ENCODE measurements at places on chromosomes 1 and 21.

DNA sequence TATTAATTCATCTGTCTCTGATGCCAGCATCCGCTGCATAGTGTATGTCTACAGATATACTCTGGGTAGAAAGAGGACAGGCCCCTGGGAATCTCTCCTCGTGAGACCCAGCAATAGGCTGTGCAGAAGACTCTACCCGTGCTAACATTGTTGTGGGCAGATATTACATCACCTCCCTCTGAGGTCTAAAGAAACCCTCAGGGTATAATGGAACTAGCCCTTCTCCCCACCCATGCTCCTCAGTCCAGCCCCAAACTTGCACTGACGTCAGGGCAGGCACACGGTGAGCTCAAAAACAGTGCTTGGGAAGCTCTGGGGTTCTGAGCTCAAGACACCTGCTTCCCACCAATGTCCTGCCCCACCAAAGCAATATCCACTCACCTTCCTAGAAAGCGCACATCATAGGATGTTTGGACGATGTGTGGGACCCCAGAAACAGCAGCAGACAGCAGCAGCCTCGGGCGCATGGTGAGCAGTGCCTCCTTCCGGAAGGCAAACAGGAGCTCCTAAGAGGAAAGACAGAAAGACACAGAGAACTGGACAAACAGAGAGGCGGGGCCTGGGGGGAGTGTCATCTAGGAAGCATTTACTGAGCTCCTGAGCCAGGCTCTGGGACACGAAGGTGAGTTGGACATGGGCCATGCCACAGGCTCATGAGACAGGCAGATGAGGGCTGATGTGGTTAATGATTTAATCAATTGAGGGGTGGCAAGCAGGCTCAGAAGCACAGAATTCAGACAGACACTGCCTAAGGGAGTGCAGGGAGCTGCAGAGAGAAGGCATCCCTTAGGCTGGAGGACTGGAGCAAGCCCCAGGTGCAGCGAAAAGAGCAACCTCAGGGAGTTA lies 4.8 kb downstream of the OVGP1 start:
- no peak for DNase-seq

GRCh38 chr1:179016706-179017382 lies 8.8 kb upstream of the FAM20B start:
- DNase-seq, result peak; percentile 93

GRCh38 chr1:172390683-172391551 lies 29.6 kb upstream of the C1orf105 start:
- DNase-seq, result peak; percentile 75

DNA sequence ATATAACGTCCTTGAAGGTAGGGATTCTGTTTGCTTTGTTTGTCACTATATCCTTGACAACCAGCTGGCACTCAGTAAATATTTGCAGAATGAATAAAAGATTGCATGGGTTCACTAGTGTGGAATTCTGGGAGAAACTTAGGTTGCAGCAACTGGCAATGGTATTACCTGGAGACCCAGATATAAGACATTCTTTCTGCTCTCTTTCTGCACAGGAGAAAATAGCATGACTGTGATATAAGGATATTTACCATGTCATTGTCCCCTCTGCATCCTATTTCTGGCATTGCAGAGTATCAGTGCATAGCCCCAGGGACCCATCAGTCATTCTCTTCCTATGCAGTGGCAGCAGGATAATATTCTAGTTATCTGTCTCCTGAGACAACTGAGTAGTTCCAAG lies 308.9 kb upstream of the LRRC7 start:
- no peak for DNase-seq

DNA sequence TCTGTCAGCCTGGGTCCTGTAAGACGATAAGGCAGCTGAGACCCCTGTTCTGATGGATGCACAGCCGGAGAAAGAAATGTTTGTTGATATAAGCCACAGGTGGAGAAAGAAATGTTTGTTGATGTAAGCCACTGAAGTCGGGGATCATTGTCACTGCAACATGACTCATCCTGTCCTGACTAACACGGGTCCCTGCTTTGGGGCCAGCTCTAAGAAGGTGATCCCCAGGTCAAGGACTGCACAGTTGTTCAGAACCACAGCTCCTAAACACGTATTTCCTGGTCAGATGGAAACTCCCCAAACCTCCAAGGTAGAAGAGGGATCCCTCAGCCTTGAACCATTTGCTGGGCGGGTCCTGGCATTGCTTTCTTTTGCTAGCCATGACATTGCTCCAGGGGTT lies 86.4 kb upstream of the IGSF21 start:
- no peak for DNase-seq

GRCh38 chr1:31621847-31622730 lies 4.6 kb downstream of the HCRTR1 start:
- DNase-seq, result no peak

DNA sequence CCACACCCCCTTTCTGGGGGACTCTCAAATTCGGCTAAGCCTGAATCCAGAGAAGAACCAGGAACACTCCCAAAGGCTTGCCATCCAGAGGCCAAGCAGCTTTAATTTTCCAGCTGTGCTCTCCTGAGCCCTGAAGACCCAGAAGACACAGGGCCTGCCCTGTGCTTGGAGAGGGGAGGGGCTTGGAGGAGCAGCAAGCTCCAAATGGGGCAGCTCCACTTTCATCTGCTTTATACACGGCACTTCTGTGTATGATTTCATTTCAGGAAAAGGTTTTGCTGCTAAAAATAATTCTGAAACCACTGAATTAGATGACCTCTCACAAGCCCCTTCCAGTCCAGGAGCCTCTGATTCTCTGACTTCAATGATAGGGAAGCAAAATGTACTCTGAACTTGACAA lies 39.2 kb upstream of the CTTNBP2NL start:
- DNase-seq, result no peak

DNA sequence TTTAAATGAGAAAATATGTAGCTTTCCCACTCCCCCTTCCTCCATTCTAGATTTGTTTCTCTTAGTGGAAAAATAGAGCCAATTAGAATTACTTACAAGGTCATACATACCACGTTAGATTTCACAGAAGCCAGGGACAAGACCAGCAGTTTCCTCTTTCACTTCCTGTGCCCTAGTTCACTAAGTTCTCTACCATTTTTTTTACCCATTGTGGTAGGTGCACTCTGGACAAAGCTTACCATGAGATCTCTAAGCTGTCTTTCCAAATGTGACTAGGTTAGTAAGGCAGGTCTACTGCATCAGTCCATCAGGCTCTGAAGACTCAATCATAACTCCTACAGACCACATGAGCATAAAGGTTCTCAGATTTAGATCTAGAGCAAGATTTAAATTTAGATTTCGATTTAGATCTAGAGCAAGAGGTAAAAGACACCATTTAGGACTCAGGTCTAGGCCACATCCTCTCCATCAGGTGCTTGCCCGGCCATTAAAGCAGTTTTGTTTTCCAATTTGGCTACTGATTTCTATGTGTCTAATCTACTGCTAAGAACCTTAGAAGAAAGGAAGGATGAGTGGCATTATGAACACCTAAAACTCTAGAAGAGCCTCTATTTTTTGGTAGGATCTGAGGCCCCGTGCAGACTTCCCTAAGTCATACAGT lies 235.3 kb downstream of the FAF1 start:
- DNase-seq, result no peak

DNA sequence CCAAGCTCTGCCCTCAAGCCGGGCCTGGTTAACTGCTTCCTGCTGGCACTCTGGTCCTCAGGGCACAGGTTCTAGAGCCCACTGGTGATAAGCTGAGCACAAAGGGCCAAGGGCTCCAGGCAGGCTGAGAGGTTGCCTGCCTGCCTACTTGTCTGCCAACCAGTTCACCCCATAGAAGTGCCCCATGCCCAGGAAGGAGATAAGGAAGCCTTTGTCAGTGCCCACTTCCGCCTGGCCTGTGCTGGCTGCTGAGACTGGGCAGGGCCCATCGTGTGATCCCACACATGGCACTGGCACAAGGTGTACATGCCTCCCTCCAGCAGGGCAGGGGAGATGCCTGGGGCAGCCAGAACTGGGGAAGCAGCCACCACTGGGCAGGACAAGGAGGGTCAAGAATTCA lies 24.1 kb downstream of the SLC9A1 start:
- no peak for DNase-seq

DNA sequence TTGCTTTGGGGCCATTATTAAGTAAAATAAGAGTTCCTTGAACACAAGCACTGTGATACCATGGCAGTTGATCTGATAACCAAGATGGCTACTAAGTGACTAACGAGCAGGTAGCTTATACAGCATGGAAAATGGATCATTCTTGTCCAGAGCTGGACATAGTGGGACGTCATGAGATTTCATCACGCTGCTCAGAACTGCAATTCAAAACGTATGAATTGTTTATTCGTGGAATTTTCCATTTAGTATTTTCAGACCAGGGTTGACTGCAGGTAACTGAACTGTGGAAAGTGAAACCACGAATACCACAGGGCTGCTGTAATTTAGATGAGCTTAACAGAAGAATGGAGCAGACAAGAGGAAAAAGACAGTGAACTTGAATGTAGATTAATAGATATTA lies 38.9 kb downstream of the CCDC18 start:
- no peak for DNase-seq

- peak; percentile 83 for DNase-seq
Observed at GRCh38 chr1:186958520-186958919, 129.8 kb downstream of the PLA2G4A start.

GRCh38 chr1:30770150-30770549 lies 12.6 kb upstream of the LAPTM5 start:
- no peak for DNase-seq
